ENCODE measurements at places on chromosomes 1 and 21. TPM values are rescaled to one million over a fixed set of nuclear protein-coding genes. Genes with fewer than 3 reads are reported as not detected.

GRCh38 chr1:29196863-29197589, 15.3 kb upstream of the SRSF4 start:
- DNase-seq: no peak

ZNF670 gene
- total RNA-seq: 1.0 TPM

GRCh38 chr1:1630965-1631781, 800 bp upstream of the MMP23B start:
- DNase-seq: peak; percentile 90

DNA sequence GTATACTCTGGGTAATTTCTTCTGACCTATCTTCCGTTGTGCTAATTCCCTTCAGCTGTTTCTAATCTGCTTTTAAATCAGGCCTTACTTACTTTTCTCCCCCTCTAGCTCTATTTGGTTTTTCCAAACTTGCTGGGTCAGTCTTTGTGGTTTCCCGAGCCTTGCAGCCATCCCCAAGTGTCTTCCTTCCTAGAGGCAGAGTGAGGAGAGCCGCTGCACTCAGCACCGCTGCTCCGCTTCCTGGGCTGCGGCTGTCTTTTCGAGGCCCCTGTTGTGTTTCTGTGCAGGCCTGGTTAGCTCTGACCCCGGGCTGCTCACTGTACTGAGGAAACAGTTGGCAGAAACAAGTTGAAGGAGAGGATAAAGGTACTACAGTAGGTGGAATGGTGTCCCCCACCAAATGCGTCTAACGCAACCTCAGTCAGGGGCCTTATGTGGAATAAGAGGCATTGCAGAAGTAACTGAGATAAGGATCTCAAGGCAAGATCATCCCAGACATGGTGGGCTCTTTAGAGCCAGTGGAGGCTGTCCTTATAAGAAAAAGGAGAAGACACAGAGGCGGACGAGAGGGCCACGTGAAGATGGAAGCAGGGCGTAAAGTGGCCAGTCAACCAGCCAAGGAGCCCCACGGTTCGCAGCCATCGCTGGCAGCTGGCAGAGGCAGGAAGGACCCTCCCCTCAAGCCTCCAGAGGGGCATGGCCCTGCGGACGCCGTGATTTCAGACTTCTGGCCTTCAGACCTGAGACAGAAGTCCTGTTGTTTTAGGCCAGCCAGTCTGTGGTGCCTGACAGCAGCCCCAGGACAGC, 10.5 kb downstream of the WNT9A start:
- DNase-seq: peak; percentile 33

SPRR2E gene
- total RNA-seq: not detected

PLA2G5 gene
- 65.6 TPM for total RNA-seq

PPOX gene
- 13.5 TPM for total RNA-seq

GRCh38 chr21:45286671-45287437, 841 bp downstream of the POFUT2 start:
- DNase-seq: no peak

DNA sequence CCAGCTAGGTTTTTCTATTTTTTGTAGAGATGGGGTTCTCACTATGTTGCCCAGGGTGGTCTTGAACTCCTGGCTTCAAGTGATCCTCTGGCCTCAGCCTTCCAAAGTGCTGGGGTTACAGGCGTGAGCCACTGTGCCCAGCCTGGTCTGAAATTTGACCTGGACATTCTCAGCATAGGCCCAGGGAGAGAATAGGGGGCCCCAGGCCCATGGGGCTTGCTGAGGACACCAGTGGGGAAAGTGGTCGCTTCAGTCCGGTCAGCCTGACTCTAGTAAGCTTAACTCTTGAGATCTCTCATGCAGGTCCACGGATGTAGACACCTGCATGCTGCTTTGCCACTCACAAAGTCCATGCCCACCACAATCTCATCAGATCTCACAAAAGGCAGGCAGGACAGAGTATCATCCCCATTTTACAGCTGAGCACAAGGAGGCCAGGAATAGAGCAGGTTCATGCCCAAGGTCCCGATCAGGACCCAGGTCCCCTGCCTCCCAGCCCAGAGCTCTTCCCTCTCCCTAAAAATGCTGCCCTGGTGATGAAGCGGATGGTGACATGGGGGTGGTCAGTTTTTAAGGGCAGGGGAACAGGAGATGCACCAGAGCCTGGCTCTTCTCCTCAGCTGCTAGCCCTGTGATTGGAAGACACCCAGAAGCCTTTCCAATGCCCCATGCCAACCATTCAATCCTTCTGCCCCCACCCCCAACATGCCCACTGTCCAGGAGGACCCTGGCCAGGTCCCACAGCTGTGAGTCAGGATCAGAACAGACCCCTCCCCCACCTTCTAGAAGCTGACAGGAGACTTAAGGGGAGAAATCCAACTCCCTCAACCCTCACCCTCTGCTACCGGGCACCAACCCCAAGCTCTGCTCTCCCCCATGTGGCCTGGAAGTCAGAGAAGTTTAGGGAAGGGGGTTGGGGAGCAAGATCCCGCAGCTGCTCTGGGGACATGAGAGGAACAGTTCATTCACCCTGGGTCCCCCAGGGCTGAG, 1.8 kb downstream of the FHL3 start:
- no peak for DNase-seq

A3GALT2 gene
- total RNA-seq: not detected

DNA sequence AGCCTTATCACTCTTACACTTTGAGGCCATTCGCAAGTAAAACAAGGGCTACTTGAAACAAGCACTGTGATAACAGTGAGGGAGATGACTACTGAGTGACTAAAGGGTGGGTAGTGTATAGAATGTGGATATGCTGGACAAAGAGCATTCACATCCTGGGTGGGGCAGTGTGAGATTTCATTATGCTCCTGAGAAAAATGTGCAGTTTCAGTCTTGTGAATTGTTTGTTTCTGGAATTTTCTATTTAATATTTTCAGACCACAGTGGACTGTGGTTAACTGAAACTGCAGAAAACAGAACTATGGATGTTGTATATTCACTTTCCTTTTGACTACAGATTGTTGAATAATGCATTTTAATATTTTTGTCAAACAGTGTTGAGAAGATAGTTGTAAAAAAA, 25.1 kb upstream of the B3GALT2 start:
- DNase-seq: no peak

DNA sequence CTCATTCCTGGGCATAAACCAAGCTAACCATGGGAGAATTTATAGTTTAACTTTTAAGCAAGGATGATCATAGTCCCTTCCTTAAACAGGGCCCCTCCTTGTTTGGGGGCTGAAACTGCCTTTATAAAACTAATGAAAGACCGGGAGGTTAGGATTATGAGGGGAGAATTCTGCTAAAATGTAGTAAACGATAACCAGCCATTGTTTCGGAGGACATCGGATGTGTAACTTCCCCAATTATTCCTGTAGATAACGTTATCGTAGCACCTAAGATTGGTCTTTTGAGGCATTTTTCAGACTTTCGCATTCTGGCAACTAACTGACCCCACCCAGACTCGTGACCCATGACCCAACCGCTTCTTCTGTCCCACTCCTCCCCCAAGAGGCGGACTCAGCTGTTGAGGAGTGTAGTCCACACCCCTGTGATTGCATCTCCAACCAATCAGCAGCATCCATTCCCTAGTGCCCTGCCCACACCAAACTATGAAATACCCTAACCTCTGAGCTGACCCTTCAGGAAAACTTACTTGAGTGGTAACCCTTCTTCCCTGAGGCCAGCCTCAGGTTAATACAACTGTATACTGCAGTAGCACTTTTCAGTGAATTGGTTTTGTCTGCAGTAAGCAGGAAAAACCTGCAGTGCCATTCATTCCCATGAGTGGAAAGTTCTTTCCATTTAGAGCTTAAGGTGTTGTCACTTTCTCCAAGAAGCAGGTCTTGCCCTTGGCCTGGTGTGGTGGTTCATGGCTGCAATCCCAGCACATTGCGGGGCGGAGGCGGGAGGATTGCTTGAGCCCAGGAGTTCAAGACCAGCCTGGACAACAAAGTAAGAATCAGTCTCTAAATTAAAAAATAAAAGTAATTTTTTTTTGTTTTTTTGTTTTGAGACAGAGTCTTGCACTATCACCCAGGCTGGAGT, 823 bp upstream of the SYF2 start:
- DNase-seq: peak; percentile 89

GRCh38 chr1:156949127-156949526, 28.7 kb downstream of the LRRC71 start:
- no peak for DNase-seq

DNA sequence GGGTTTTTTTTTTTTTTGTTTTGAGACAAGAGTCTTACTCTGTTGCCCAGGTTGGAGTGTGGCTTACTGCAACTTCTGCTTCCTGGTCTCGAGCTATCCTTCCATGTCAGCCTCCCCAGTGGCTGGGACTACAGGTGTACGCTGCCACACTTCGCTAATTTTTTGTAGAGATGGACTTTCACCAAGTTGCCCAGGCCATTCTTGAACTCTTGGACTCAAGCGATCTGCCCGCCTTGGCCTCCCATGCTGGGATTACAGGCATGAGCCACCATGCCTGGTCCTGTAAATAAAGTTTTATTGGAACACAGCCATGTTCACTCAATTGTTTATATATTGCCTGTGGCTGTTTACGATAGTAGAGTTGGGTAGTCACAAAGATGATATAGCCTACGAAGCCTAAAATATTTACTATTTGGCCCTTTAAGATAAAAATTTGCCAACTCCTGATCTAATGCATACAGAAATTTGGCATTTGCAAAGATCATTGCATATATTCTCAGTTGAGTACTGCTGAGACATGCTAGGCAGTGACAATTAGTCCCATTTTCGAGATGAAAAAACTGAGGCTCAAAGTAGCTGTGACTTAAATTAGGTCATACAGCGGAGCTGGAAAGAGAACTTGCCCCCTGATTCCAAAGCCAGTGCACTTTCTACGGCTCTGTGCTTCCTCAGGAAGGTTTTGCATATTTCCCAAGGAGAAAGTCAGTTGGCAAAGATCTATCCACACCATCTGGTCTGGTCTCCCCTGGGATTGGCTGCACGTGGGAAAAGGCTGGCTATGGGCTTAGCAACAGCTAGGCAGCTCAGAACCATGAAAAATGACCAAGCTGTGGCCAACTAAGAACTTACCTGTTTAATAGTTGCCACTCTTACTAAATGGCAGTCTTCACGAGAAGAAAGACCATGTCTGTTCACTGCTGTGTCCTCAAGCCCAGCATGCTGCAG, 19.4 kb downstream of the MECR start:
- DNase-seq: no peak

- DNase-seq: no peak
These were observed 1.1 kb upstream of the SLC27A3 start for GRCh38 chr1:153774026-153774595.

PADI4 gene
- total RNA-seq: 0.24 TPM

PRELP gene
- total RNA-seq: 27.1 TPM

DNA sequence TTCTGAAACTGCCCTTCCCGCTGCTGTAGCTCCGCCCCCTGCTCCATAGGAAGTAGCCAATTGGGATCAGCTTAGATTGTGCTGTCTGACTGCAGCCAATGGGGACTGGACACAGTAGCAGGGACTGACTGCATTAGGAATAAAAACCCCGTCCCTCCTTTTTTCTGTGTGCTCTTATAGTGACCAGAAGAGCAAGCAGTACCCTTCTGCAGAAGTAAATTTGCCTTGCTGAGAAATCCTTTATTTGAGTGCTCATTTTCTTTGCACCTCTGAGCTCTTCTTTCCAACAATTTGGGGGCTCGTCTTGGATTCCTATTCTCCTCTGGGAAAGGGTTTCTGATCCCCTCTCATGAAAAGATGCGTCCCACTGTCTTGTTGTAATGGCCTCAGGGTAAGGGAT, 16.2 kb downstream of the OR2L13 start:
- DNase-seq: no peak

DNA sequence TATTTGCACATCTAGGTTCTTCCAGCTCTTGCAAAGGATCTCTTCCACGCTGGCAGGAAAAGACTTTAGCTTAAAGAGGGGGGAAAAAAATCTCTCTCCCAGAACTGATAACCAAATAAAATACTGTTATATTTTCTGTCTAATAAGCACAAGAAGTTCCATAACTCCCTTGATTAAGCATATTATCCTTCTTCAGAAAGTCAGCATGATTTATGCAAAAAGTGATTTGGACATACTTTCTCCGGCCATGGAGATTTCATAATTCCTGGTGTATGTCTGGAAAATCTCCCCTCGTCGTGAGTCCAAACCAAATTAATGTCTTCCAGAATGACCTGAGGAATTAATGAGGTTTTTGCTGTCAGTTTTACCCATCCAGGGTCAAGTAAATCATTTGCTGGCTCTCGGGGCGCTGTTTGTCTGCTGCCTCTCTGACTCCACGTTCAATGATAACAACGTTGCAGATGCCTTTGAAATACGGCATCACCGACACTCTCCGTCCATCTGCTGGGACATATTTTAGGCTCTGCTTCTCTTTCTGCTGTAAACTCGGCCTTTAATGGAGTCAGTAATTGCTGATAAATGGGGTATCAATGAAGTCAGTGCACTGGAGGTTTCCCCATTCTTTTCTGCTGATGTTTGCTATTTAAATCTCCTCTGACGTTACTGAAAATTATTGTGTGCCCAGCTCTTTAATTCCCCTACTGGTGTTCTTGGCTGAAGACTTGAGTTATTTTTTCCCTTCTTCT, 112.9 kb downstream of the HLX start:
- DNase-seq: no peak

GTF2B gene
- 12.4 TPM for total RNA-seq

GRCh38 chr1:180387413-180387812, 115.0 kb downstream of the ACBD6 start:
- no peak for DNase-seq

- DNase-seq: no peak
These were observed 19.2 kb downstream of the FMO2 start for GRCh38 chr1:171204296-171204695.

DNA sequence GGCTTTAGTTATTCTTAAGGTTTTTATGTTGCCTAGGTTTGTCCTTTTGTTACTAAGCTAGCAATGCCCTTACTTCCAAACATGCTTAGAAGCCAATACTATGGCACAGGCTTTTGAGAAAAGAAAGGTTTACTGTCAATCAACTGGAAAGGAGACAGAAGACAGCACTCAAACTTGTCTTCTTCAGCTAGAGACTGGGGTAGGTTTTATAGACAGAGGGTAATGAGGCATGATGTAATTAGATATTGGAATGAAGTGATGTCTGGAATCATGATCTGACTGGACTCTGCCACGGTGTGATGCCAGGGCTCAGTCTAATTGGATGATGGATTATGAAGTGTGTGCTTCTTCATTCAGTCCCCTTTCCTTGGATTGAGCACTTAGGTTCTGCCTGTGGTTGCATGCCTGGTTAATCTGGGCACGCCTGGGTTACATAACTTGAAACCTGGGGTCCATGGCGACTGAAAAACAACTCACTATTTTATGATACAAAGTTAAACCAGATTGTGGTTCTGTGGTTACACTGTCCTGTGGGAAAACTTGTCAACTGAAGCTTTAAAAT, 625.8 kb downstream of the BRINP3 start:
- DNase-seq: no peak

SDHC gene
- total RNA-seq: 407 TPM

GRCh38 chr1:25561421-25562100, 18.2 kb downstream of the LDLRAP1 start:
- DNase-seq: no peak
